ENCODE measurements at places on chromosomes 6 and 20. TPM values are rescaled to one million over a fixed set of nuclear protein-coding genes. Genes with fewer than 3 reads are reported as not detected.
A peak's percentile ranks its signal among the peaks of the same experiment; 100 is the strongest.

BANF2 gene
- not detected for polyA plus RNA-seq

OPRL1 gene
- polyA plus RNA-seq = not detected

SIGLEC1 gene
- polyA plus RNA-seq = 4.8 TPM

DNA sequence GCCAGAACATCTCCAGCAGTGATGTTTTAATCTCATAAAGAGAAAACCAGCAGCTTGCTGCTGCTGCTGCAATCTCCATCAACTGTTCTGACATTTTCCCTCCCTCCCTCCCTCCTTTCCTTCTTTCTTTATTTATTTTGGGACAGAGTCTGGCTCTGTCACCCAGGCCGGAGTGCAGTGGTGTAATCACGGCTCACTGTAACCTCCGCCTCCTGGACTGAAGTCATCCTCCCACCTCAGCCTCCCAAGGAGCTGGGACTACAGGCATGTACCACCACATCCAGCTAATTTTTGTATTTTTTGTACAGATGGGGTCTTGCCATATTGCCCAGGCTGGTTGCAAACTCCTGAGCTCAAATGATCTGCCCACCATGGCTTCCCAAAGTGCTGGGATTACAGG, 5.7 kb downstream of the ELOVL5 start:
- no peak for DNase-seq

DNA sequence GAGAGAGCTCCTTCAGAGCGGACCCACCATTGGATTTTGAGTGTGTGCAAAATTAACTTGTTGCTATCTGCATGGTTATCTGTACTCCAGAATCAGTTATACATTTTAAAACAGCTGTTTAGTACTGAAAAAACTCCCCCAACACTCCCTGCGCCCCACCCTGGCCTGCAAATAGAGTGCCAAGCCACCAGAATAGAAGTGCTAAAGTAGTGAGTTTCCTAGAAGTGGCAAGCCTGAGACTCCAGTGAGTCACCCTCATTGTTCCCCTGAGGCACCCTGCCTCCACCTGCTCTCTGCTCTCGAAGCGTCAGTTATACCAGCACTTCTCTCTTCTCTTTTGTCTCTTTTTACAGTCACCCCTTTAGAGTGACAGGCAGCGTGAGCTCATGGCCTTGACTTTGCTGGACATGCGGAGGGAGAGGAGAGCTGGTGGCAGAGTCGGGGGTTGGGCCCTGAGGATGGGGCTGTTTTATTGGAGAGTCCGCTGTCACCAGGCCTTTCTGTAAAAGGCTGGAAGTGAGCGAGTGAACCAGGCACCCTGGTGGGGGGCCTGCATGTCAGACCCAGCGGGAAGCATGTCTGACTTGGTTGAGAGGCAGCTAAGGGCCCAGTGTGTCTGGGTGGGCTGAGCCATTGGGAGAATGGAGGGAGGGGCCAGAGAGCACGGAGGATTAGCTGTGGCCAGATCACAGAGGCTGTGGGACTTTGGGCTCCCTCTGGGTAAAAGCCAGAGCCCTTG, 10.4 kb downstream of the IGF2R start:
- DNase-seq = no peak

- no peak for DNase-seq
Observed at GRCh38 chr20:53247468-53248103, 275.4 kb downstream of the TSHZ2 start.

- DNase-seq = no peak
Observed at GRCh38 chr6:75220357-75220756, 14.5 kb upstream of the COL12A1 start.

DNA sequence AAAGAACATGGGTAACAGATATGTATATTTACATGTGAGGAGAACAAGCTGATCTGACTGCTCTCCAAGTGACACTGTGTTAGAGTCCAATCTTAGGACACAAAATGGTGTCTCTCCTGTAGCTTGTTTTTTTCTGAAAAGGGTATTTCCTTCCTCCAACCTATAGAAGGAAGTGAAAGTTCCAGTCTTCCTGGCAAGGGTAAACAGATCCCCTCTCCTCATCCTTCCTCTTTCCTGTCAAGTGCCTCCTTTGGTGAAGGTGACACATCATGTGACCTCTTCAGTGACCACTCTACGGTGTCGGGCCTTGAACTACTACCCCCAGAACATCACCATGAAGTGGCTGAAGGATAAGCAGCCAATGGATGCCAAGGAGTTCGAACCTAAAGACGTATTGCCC, 5.2 kb downstream of the HFE start:
- DNase-seq = no peak

DNA sequence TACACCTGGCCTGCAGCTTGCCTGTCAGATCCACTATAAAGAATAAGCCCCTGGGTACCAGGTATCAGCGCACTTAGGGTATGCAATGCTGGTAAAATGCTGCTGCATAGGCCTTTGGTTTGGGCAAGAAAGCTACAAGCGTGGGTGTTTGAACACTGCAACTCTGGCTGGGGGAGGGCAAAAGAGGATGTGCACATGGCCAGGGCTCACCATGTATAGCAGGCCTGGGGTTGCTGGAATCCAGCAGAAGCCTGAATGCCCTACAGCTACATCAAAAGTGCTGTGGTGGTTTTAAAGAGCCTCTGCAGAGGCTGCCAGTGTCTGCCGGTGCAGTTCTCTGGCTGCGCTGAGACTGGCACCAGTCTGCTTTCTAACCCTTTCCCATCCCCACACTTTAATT, 51.7 kb downstream of the UQCC1 start:
- DNase-seq = no peak

DNA sequence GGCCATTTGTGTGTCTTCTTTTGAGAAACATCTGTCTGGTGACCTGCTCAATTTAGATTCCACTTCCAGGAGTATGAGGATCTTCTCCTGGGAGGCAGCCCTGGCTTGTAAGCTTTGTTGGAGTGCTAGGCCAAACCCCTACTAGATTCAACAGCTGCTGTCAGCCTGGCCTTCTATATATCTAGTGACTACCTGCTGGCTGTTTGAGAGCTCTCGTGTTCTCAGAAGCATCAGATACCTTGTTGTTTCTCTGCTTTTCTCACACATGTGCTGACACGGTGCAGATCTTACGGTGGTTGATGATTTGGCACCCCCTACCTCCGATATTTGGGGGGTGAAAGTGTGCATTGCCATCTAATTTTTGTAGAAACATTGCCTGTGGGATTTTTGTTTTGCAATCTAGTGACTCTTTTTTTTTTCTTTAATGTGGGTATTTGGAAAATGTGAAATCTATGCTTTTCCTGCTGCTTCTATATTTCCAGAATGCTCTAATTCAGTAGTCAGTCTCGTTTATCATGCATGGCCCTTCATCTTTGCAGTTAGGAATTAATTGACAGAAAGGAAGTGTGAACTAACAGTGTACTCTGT, 4.7 kb downstream of the CCN2 start:
- DNase-seq = no peak

DNA sequence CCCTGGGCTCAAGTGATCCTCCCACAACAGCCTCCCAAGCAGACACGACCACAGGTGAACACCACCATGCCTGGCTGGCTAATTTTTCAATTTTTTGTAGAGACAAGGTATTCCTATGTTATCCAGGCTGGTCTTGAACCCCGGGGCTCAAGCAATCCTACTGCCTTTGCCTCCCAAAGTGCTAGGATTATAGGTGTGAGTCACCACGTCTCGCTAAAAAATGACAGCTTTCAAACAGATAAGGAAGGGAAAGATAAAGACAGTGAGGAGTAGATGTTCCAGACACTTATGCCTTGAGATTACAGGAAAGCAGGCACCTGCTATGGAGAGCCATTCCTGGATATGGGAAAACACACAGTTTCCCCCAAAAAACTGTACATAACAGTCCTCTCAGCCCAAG, 40.9 kb upstream of the SLA2 start:
- no peak for DNase-seq

- peak; percentile 70 for DNase-seq
Observed at GRCh38 chr20:44780226-44780625, 30.1 kb downstream of the RIMS4 start.

DNA sequence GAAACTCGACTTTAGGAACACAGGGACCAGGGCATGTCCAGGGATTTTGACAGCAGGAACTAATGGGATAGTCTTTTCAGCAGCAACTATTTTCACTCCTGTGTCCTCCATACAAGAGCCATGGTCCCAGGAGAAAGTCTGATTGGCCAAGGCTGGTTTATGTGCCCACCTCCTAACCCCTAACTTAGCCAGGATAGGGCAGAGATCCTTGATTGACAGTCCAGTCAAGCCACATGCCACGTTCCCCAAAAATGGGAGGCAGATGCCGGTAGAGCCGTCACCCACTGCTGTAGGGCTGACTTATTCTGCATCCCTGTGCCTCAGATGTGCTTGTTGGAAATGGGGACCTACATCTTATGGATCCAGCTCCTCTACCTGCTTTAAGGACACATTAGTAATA, 22.3 kb downstream of the SLC2A10 start:
- no peak for DNase-seq

- DNase-seq = no peak
Observed at GRCh38 chr6:43261198-43261597, 17.9 kb downstream of the TTBK1 start.

DNA sequence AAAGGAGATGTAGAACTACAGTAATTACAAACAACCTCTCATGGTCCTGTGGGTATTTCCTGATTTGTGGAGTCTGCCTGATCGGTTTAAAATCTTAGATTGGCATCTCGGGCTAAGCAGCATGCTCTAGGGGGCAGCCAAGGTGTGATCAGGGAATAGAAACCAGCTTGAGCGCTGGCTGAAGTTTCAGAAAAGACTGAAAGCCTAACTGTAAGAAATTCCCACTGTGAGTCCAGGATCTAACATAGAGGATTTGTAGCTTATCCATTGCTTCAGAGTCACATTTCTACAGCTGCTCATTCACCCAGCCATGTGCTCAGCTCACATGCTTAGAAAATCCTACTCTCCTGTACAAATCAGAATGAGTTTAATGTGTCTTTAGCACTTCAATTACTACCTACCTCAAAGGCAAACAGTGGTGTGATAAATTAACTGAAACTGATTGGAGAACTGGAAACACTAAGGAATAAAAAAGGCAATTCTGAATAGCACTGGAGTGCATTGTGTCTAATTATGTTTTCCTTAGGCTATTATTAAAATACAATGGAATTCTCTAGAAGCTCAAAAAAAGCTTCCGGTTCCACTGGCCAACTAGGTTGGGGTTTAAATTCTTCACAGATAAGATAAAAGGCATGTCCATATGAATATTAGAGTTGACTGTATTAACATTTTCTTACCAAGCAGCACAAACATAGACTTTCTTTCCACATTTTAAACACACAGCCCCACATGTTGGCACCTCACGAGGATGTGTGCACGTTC, 73.8 kb upstream of the MPC1 start:
- no peak for DNase-seq

DNA sequence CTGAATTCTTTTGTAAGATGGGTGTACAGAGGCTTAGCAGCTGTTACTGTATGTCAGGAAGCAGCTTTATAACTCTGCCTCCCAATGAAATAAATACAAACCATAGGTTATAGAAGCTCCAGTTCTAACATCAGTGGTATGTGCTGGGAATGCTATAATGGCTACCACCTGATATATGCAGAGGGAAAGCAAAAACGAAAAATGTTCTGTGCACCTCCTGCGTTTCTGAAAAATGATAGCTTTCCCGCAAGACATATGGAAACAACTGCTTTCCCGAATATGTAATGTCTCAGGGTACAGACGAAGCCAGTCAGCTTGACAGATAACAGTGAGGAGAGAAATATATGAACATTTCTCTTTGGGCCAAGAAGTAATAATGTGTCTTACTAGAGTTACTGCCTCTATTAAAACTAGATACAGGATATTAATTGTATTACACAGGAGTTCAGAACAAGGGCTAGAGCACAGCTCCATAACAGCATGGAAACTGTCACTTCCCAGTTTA, 517.0 kb upstream of the NRSN1 start:
- peak; percentile 6 for DNase-seq

- DNase-seq = no peak
Observed at GRCh38 chr6:74070091-74070490, 374.1 kb downstream of the CD109 start.

GRCh38 chr20:18738055-18738454, 75.5 kb upstream of the SCP2D1 start:
- no peak for DNase-seq
